ENCODE measurements at places on chromosomes 13 and 19.

- no peak for DNase-seq
These were observed 174.3 kb downstream of the IRS2 start for GRCh38 chr13:109611912-109612691.

GRCh38 chr19:10460714-10461046 lies 40.3 kb downstream of the PDE4A start:
- DNase-seq: no peak

- no peak for DNase-seq
These were observed 2604.5 kb upstream of the PCDH20 start for GRCh38 chr13:64020126-64020525.

DNA sequence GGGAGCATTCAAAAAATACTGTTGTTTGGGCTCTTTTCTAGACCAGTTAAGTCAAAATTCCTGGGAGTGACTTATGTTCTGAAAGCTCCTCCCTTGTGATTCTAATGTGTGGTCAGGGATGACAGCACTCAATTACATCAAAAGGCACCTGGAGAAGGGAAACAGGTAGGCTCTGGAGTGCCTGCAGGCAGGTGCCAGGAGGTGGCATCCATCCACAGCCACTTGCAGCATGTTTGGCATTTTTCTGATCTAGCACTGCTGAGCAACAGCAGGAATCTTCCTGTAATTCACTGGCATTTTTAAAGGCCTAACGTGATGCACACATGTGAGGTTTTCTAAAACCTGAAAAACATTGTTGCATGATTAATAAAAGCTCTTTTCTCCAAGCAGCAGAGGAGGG lies 94.6 kb downstream of the CCNA1 start:
- DNase-seq: no peak

DNA sequence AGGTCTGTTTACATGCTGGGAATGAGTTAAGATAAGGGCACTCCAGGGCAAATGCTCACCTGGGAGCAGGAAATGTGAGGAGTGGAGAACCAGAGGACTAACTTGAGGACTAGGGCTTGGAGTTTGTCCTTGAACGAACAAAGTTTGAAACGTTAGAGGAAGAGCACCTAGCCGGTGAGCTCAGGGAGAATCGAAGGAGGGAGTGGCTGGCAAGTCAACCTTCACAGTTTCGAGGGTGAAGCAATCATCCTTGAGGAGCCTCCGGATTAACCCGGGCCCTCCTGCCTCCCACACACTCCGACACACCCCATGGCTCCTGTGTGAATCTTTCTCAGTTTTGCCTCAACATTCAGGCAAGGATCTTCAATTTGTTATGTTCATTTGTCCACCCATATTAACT lies 58.6 kb downstream of the LMO7 start:
- DNase-seq: no peak

DNA sequence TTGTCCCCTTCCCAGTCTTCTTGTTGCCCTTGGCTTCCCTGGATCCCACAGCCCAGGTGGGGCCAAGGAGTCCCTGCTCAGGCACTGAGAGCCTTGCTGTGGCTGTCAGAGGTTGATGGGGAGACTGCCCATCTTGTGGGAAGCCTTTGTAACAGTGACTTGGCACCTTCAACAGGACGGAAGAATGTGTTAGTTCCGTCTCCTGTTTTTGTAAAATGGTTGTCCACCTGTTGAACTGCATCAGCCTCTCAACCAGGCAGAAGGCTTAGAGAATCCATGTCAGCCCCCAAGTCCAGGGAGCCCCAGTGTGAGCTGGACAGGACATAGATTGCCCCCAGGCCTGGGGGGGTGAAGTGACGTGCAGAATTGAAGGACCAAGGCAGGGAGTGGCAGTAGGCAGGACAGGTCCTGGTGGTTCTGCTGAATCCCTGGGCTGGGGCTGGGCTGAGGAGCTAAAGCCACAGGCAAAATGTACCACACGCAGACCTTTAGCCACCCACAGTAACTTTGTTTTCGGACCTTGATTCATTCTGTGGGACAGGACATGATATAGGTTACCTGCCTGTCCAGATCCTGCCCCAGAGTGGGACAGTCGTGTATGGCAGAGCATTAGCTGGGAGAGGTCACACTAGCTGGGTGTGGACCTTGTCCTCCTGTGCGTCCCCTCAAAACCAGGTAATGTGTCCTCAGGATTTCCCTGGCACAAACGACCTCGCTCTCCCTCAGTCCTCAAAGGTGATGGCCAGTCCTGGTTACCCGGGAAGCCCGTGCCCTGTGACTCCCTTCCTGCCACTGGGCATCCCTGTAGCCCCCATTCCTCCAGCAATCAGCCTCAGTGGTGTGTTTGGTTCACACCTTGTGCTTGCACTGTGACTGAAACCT lies 47.0 kb downstream of the GATAD2A start:
- no peak for DNase-seq

- DNase-seq: peak; percentile 6
These were observed 31.4 kb upstream of the MTIF3 start for GRCh38 chr13:27481766-27482165.

- no peak for DNase-seq
These were observed 848.1 kb downstream of the SLITRK6 start for GRCh38 chr13:84951128-84951527.

GRCh38 chr13:24185591-24186232 lies 25.2 kb downstream of the SPATA13 start:
- no peak for DNase-seq

DNA sequence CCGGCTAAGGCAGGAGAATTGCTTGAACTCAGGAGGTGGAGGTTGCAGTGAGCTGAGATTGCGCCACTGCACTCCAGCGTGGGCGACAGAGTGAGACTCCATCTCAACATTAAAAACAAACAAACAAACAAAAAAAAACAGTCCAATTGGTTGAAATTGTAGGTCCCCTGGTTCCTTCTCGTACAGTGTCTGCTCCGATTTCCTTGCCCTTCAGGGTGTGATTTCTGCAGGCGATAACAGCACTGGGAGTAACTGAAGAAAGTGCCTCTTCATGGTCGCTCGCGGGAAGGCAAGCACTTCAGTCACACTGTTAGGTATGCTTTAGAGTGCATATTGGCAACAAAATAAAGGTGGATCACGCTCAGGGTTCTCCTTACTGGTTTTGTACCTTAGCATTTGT lies 39.7 kb downstream of the TPT1 start:
- DNase-seq: no peak

- DNase-seq: no peak
These were observed 46.9 kb downstream of the CACNA1A start for GRCh38 chr19:13459351-13459750.

GRCh38 chr13:35957241-35957731 lies 173.9 kb downstream of the DCLK1 start:
- no peak for DNase-seq

DNA sequence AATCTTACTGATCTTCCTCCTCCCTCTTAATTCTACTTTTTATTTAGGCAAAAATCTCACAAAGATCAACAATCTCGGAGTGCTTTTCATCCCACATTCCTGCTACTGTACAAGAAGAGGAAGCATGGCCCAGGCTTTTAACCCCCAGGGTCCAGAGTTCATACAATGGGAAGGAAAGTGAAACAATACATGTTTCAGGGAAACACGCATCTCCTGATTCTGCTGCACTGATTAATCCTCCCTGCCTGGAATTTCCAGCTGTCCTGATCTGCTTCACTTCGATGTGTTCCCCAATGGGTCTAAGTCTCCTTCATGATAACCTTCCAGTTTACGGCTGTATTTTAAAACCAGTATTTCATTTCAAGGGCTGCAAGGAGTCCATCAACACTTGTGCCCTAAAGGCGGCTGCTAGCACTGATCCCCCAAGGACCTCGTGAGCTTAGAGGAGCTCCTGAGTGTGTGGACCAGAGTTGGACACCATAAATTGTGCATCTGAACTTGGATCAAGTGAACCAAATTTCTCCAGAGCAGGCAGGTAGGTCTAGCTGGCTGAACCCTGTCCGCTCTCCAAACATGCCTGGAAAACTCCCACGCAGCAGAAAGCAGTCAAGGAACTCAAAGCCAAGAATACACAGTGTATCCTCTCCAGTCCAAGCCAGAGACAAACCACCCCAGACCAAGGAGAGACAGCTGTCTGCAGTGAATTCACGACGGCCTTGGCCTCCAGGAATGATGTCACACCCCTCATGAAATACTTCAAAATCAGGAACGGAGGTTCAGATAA lies 44.3 kb downstream of the COL4A1 start:
- DNase-seq: no peak

- no peak for DNase-seq
These were observed 32.2 kb downstream of the COL4A2 start for GRCh38 chr13:110339263-110339662.

GRCh38 chr13:27678306-27679040 lies 56.8 kb downstream of the POLR1D start:
- no peak for DNase-seq

GRCh38 chr13:92097337-92097903 lies 699.0 kb downstream of the GPC5 start:
- no peak for DNase-seq

GRCh38 chr19:4375164-4376027 lies 25.0 kb downstream of the SH3GL1 start:
- DNase-seq: no peak

DNA sequence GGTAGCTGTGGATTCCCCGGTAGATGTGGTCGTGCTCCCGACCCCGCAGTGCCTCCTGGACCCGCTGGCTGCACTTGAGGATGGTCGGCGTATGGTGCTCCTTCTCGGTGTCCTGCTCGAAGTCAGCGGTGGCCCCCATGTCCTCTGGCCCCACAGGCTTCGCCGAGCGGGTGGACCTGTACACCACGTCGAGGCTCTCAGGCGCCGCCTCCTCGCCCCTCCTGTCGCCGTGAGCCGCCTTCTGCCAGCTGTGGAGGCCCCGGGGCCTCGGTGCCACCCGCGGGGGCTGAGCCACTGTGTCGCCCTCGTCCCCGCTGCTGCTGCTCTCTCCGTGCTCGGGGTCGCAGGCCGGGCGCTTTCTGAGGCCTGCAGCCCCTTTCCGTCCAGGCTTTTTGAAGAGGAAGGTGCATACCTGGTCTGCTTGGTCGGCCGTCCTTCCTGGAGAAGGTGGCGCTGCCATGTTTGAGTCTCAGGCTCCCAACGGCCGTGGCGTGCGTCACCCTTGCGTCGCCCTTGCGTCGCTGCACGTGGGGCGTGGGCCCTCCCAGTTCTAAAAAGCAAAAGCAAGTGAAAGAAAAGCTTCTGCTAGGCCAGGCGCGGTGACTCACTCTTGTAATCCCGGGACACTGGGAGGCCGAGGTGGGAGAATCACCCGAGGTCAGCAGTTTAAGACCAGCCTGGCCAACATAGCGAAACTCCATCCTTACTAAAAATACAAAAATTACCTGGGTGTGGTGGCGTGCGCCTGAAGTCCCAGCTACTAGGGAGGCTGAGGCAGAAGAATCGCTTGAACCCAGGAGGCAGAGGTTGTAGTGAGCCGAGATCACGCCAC lies at the start of gene RNF113B:
RNF113B (minus strand) TSS at position 493 of the 832 bp plus-strand sequence; CDS start at position 460, 33 bp downstream.
- DNase-seq: no peak

- DNase-seq: no peak
These were observed 17.6 kb downstream of the PBX4 start for GRCh38 chr19:19600793-19601330.

GRCh38 chr19:42253245-42254088 lies 1.5 kb downstream of the ERF start:
- DNase-seq: peak; percentile 62

DNA sequence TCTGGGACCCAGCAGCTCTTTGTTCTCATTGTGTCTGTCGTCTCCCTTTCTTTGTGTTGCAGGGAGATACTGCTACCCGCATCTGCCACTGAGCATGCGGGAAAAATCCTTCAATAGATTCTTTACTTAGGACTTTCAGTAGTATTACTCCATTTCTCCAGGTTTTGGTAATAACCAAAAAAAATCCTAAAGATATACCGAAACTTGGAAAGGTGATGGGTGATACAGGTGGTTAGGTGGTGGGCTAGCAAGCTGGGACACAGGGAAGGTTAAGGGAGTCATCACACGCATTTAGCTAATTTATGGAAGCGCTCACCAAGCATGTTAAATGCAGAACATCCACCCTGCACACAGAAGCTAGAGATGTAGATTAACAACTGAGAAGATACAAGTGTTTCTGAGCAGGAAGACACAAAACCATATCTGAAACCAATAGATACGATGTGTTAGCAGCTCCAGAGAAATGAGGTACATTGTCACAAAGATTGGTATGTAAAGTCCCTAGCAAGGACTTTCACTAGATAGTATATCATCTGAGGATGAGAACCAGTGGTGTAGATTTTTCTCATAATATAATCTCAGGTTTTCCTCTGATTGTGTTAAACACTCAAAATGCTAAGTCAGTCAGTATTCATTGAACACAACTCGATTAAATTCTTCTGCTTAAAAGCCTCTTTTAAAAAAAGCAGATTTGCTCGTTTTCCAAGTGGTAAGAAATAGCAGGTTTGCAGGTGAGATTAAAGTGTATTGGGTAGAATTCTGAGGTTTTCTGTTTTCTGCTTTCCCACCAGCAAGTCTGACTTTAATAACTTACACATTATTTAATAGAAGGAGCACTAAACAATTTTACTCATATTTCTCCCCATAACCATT lies 1.2 kb upstream of the SLAIN1 start:
- no peak for DNase-seq

- no peak for DNase-seq
These were observed 1.1 kb downstream of the CNN1 start for GRCh38 chr19:11539495-11540365.

DNA sequence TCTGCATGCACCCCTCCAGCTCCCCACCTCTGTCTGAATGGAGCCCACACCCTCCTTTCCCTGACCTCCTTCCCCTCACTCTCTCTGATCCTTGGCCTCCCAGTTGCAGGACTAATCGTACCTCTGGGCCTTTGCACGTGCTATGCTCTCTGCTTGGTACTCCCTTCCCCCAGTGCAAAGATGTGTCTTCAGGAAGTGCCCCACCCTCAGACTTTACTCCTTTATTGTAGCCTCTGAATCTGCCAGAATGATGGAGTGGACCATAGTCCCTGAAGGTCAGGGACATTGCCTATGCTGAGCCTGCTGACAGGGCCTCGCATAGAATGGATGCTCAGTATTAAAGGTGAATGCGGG lies 1.3 kb upstream of the JUND start:
- DNase-seq: no peak

- DNase-seq: no peak
These were observed 64.5 kb downstream of the ABCC4 start for GRCh38 chr13:95236774-95237173.

Data from activated CD4-positive, alpha-beta T cell treated with anti-CD3 and anti-CD28 coated beads, Interleukin-2, amount 50 U/mL, for 1 hour (primary cell).